ENCODE measurements at places on chromosomes 5 and 9.

- DNase-seq, result no peak
Measured at GRCh38 chr5:159128070-159128541, 28.4 kb upstream of the EBF1 start.

DNA sequence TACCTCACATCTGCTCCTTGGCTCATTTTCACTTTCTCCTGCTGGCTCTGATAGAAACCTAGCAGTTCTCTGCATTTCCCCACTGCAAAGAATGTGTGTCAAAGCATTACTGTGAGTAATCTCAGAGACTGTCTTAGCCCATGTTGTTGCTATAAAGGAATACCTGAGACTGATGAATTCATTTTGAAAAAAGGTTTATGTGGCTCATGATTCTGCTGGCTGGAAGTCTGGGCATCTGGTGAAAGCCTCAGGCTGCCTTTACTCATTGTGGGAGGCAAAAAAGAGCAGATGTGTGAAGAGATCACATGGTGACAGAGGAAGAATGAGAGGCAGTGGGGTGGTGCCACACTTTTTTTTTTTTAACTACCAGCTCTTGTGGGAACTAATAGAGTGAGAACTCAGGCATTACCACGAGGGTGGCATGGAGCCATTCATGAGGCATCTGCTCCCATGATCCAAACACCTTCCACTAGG is 191.6 kb upstream of the CTNND2 start:
- DNase-seq, result no peak

GRCh38 chr9:8254541-8254940 is 455.0 kb upstream of the DMAC1 start:
- no peak for DNase-seq

DNA sequence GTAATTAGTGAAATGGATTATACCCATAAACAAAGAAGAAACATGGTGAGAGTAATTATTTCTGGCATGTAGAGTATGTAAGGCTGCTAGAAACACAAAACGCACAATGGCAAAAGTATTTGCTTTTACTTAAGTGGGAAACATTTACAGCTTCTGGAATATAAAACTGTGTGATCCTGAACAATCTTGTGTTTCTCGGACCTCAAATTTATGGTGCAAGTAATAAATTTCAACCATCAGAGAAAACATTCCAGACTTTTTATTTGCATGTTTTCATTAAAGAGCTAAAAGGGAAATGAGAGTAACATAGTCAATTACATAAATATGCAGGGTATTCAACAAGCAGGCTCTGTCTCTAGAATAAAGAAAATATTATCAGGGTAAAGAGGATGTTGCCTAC is 17.2 kb upstream of the PRR16 start:
- DNase-seq, result no peak

Measured in frontal cortex (tissue), 4 donors.